CD4-positive, alpha-beta memory T cell (primary cell): ENCODE measurements at places on chromosomes 3 and 15.

DNA sequence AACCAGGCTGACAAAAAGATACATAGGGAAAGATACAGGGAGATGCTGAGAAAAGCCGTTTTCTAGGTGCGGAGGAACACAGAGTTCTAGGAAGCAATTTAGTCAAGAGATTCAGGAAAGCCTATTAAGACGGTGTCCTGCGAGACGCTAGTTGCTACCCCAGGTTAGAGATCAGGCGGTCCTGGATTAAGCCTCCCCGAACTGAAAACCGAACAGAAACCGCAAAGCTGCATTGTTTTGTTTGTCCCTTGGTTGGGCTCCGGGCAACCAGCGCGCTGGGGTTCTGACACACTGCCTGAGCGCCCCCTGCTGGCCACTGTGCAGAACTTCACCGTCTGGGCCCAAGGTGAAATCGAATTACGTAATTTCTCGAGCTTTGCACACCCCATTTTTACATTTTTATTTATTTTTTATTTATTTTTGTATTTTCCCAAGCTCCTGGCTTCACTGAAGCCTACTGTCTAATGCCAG is 37.3 kb upstream of the NDUFB4 start:
- DNase-seq = peak; percentile 89

GRCh38 chr3:185851046-185851445 is 26.2 kb upstream of the IGF2BP2 start:
- DNase-seq = no peak

- no peak for DNase-seq
Observed at GRCh38 chr3:134552784-134553183, 66.9 kb downstream of the CEP63 start.

- no peak for DNase-seq
Observed at GRCh38 chr15:90618330-90619125, 88.8 kb downstream of the CRTC3 start.
